ENCODE measurements at places on chromosomes 4 and X.

DNA sequence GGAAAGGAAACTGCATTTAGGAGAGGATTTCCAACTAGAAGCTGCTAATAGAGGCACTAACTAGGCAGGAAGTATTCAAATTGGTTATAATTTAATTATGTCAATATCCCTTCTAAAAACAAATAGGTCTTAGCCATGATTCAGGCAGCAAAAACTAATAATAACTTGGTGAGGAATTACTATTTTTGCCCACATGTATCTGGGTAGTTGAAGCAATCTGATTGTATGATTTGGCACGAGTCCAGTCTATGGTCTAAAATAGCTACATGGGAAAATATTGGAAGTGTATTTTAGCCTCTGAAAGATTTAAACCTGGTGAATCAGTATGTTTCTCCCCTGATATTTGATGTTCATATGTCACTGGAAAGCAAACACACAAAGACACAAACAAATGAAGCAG lies 62.2 kb downstream of the MFAP3L start:
- no peak for DNase-seq

- no peak for DNase-seq
These were observed 337.9 kb downstream of the CAMK2D start for GRCh38 chr4:113423631-113424030.

DNA sequence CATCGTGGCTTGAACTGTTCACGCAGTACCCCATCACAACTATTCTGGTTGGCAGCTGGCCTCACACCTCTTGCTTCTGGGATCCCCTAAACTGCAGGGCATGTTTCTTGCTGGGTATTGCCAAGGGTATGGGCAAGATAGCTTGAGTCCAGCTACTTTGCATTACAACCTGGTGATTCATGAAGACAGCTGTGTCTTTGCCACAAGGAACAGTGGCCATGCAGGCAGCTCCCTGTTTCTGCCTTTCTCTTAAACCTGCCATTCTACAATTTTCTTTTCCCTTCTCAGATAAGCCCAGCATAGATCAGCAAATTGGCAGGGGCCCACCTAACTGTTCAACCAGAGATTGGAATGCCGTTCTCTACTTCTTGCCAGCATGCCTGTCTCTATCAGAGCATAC lies 42.8 kb downstream of the TENM3 start:
- DNase-seq = no peak

DNA sequence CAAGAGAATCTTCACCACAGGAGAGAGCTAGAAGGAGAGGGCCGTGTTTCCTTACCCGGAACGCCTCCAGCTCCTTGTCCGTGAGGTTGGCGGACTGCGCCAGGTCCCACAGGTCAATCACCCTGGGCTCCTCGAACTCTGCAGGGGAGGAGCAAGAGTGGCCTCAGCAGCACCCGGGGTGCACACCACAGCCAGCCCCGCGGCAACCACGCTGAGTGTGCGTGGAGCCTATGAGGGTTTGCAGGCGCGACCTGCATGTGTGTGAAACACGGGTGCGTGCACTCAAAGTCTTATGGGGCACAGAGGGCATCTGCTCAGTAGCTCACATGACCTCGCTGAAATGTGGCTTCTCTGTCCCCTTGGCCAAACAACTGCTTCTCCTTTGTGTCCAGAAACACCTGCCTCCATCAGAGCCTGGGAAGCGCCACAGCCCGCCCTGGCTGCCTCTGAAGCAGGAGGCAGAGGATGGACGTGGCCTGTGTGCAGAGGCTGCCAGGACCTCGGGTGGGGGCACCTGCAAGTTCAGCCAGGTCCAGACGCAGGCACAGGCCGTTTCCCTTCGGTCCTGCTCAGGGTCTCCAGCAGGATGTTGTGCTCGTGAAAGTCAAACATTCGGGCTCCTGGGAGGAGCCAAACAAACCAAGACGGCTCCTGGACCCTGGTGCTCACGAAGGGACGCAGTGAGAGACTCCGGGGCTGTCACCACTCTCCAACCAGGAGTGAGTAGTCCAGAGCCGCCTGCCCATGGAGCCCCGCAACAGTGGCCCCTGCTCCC lies 16.0 kb downstream of the LRPAP1 start:
- DNase-seq = no peak

- no peak for DNase-seq
These were observed 6.7 kb upstream of the PRICKLE3 start for GRCh38 chrX:49192722-49193328.

DNA sequence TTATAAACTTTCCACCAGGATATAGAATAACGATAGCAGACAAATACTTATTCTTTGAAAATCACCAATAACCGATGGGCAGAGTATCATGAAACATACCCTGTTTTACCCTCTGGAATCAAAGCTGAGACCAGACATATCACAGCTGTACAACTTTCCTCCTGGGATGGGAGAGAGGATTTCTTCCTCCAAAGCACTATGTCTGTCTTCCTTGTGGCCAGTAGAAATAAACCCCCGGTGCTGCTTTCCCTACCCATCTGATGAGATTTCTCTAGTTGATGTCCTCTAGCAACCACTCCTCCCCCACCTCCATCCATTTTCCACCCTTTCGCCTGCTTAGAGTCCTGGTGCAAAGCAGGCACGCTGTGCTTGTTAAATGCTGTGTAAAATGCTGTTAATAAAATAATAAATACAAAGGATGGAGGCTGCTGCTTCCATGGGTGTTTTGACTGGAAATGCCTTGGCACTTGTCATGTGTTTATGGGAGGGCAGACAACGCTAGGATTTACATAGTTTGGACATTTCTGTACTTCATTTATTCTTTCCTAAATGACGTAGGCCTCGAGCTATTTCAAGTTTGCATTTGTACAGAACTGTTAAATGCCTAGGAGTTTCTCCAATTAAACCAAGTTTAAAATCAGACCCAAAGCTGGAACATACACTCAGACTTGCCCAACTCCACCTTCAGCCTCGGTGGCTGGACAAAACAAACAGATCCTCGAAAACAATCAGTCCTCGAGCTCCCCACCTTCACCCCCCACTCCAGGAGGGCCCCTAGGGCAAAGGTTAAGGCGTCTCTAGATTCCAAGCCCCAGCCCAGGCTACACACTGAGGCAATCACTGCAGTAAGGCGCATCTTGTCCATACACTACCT lies 10.1 kb downstream of the BCOR start:
- no peak for DNase-seq

DNA sequence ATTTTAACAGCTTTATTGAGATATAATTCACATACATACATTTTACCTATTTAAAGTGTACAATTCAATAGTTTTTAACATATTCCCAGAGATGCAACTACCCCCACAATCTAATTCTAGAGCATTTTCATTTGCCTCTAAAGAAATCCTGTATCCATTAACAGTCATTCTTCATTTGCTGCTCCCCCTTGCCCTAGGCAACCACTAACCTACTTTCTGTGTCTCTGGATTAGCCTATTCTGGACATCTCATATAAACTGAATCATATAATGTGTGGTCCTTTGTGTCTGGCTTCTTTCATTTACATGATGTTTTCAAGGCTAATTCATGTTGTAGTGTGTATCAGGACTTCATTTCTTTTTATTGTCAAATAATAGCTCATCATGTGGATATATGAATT lies 105.1 kb upstream of the GRPR start:
- no peak for DNase-seq

- DNase-seq = no peak
These were observed 87.6 kb upstream of the SLC4A4 start for GRCh38 chr4:71251261-71251660.

Measured in RWPE1 (cell line).